ENCODE measurements at places on chromosomes 5 and 9.

DNA sequence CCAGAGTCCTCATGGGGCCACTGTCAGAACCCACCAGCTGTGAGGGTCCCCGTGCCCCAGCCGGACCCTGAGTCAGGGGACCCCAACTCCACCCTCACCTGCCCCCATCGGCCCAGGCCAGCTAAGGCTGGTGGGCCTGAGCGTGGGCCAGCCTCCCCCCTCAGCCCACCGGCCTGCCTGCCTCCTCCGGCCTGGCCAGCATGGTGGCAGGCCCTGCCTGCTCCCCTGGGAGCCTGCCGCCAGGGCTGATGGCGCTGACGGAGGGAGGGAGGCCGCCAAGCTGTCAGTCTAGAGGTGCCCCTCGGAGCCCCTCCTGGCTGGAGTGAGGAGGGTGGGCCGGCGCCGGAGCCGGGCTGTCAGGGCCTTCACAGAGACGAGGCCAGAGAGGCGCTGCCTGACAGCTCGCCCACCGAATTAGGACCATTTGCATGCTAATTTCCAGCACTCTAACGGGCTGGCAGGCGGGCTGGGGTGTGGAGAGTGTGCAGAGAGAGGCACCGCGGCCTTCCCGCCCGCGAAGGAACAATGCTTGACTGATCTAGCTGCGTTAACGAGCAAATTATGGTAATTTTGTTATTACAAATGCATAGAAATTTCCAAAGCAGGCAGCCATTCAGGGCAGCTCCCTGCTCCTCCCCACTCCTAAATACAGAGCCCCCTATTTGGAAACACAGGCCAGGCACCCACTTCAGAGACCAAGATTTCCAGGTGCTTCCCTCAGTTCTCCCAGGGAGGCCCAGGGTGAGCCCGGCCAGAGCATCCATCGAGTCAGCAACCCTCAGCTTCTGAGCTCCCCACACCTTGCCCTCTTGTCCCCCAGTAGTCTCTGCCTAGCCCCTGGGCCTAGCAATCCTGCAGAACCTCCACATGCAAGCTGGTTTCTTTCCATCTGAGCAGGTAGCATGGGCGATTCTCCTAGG, 169.3 kb downstream of the PAX5 start:
- no peaks in the 10 kb centered on the region for H3K36me3 ChIP-seq
- no peaks in the 10 kb centered on the region for H3K27me3 ChIP-seq
- no peaks in the 10 kb centered on the region for H3K4me1 ChIP-seq
- no peak for DNase-seq

- no peak overlapping the region for H3K4me3 ChIP-seq
- no peak overlapping the region for H3K27ac ChIP-seq
- no peaks in the 10 kb centered on the region for H3K27me3 ChIP-seq
- no peaks in the 10 kb centered on the region for H3K36me3 ChIP-seq
- DNase-seq: no peak
Measured at GRCh38 chr5:176561259-176561658, 12.1 kb downstream of the CDHR2 start.

DNA sequence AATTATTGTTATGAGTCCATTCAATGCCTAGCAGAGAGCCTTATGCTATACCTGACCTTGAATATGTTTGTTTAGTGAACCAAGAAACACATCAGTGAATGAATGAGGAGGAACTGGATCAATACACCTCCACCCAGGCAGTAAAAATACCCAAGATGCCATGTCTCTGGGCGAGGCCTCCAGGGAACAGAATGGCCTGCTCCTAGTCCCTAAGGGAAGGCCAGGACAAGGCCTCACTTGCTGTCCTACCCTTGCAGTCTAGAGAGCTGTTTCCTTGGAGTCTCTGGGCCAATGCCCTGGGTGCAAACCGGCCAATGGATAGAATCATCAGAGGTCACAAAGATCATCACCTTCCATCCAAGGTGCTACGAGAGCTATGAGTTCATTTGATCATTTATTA, 26.1 kb downstream of the TNIP1 start:
- no peaks in the 10 kb centered on the region for H3K27me3 ChIP-seq
- H3K4me3 ChIP-seq: no peak overlapping the region
- no peak overlapping the region for H3K27ac ChIP-seq
- H3K36me3 ChIP-seq: peaks cover 61% of the 10 kb centered on the region

- no peak for DNase-seq
- H3K4me1 ChIP-seq: no peaks in the 10 kb centered on the region
- no peaks in the 10 kb centered on the region for H3K27me3 ChIP-seq
- H3K4me3 ChIP-seq: no peak overlapping the region
- H3K36me3 ChIP-seq: no peaks in the 10 kb centered on the region
Measured at GRCh38 chr5:180142824-180143610, 66.0 kb downstream of the RASGEF1C start.

- peaks cover 7% of the 10 kb centered on the region for H3K4me1 ChIP-seq
- no peak overlapping the region for H3K27ac ChIP-seq
- H3K4me3 ChIP-seq: no peak overlapping the region
- no peaks in the 10 kb centered on the region for H3K36me3 ChIP-seq
- no peak for DNase-seq
Measured at GRCh38 chr5:153523831-153524230, 33.4 kb downstream of the GRIA1 start.
